ENCODE measurements at places on chromosomes 5 and 9.

DNA sequence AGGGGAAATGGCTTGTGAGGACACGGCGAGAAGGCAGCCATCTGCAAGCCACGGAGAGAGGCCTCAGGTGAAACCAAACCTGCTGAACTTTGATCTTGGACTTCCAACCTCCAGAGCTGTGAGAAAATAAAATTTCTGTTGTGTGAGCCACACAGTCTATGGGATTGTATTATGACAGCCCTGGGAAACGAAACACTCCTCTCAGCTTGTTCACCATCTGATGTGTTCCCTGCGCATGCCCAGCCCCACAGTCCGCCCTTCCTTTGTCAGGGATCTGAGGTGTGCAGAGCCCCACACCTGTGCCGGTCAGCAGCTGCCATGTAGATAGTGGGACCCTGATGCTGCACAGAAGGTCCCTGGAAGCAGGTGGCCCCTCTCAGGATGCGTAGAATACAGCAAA, 34.1 kb downstream of the PLPP7 start:
- no peak for DNase-seq

DNA sequence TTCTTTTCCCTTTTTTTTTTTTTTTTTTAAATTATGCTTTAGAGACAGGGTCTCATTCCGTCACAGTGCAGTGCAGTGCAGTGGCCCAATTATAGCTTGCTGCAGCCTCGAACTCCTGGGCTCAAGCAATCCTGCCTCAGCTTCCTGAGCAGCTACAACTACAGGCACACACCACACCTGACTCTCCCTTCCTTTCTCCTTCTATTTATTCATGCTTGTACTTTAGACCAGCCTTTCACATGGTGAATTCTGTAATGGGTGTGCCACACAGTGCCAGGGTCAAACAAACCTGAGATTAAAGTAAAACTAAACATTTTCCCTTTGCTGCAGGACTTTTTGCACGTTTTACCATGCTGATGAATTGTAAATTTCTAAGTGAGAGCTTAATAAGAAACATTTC, 8.0 kb downstream of the SH3RF2 start:
- no peak for DNase-seq

DNA sequence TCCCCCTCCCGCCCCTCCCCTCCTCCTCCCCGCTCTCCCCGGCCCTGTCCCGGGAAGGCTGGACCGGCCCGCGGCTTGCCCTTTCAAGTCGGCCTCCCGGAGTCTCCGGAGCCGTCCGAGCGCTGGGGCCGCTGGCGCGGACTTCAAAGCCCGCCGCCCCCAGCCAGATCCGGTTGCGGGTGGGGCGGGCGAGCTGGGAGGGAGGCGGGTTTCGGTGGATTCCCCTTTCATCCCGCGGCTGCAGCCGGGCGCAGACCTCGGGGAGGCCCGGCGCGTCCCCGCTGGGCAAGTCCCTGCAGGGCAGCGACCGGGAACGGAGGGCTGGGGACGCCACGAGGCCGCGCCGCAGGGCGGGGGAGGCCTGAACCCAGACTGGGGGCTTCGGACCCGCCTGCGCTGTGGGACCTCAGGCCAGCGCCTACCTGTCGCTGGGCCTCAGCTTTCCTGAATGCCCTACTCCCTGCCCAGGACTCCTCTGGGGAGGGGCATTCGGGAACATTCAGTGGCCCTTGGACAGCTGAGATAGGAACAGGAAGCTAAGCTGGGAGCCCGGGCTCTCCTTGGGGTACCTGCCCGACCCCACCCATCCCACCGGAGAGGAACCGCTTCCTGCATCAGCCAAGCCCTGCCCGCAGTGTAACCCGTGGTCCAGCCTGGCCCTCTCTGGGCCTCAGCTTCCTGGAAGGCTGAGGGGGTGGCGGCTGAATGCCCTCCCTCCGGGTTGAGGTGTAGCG, 23.4 kb downstream of the C9orf50 start:
- peak; percentile 47 for DNase-seq

DNA sequence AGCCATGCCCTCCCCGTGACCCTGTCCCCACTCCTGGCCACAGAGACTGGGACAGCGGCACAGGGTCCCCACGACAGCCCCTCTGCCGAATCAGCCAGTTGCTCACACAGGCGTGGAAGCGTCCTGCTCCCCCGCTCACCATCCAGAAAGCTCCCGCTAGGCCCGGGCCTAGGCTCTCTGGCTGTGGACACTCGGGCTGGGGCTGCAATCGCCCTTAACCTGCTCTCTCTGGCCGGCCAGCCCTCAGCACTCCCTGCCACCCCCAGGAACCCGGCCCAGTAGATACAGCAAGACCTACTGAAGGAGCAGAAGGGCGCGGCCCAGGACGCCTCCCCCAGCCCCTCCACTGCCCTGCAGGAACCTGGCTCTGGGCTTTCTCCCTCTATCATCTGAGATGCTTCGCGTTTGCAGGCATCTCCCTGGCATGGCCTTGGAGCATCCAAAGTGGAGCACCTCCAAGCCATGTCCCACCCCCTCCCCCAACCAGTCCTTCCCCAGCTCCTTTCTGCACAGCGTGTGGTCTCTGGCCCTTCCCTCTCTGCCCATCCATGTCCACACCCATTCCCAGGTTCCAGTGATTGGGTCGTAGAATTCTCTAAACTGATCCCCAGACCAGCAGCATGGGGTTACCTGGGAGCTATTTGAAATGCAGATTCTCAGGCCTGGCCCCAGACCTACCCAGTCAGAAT, 113.7 kb upstream of the LMX1B start:
- no peak for DNase-seq

- DNase-seq = no peak
These were observed 140.9 kb upstream of the PIK3R1 start for GRCh38 chr5:68074633-68075032.

DNA sequence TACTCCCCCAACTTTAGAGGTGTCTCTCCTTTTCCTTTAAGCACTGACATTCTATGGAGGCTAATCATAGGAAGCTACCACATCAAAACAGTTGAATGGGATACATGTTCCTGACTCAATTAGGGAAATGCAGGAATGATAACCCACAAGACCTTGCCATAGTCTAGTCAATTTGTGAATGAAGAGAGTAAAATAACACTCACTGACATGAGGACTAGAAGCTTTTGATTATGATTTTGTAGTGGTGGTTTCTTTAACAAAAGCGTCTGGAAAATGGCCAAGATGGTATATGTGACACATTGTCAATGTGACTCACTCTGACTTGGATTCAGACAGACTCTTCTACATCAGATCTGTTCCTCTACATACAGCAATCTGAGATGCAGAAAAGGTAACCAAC, 13.7 kb upstream of the PRELID2 start:
- DNase-seq = no peak

GRCh38 chr5:155929112-155929511, 397.9 kb upstream of the SGCD start:
- no peak for DNase-seq

DNA sequence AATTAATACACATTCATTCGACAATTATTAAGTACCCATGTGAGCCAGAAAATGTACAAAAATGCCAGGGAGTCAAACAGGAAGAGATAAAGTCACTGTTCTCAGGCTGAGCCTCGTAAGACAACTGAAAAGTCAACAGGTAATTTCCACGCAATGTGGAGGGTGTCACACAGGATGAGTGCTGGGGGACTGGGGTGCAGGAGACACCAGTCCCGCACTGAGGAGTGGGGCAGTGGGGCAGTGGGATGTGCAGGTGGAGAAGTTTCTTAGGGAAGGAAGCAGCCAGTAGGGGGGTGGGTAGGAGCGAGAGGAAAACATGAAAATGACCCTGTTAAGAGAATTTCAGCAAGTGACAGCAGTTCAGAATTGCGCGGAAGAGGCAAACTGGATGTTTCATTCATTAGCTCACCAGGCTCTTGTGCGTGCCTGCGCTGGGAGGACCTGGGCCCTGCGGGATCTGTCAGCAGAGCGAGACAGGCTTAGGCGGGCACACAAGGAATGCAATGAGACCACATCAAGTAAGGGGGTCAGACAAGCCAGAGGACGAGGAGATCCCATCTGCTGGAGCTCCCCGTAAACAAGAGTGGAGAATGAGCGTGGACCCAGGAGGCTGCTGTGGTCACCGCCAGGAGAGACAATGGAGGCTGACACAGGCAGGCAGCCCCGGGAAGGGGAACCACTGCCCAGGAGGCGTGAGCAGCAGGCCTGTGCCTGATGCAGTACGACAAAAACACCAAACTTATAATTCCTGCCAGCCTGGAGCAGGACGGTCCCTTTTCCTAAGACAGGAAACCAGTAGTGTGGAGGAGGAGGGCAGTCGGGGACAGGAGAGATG, 21.0 kb downstream of the CAMSAP1 start:
- DNase-seq = no peak
